ENCODE measurements at places on chromosomes 5 and 9.

GRCh38 chr5:147483961-147484707, 25.7 kb downstream of the DPYSL3 start:
- DNase-seq: no peak

DNA sequence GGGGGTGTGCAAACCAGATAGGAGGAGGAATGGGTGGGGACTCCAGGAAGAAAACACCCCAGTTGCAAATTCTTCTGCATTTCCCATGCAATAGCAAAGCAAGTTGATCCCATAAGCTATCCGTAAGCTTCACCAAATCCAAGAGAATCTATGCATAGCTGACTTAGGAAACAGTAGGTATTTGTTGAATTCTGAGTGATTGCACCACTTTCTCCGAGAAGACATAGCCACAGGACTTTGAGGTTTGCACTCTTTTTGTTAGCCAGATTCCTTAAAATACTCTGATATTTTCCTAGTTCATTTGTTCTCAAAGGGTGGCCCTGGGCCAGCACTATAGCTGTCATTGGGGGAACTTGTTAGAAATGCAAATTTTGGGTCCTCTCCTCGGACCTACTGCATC, 271.9 kb downstream of the SLIT3 start:
- no peak for DNase-seq

- DNase-seq: no peak
These were observed 29.1 kb upstream of the ANKRD31 start for GRCh38 chr5:75265731-75266130.

DNA sequence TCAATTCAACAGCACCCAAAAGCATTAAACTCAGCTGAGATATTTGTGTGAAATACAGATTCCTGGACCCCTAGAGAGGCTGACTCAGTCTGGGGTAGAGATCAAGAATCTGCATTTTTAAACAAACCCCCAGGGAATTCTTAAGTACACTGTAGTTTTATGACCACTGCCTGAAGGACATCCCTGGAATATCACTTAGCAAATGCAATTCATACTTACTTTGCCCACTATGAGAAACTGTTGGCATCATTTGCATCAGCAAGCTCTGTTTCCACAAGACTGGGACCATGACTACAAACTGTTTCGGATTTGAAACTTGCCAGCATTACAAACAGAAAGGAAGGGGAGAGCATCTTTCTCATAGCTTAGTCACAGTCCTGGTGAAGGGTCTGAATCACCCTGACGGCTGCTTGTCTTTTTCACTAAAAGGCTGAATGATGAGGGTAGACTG, 63.7 kb downstream of the MLLT3 start:
- no peak for DNase-seq

DNA sequence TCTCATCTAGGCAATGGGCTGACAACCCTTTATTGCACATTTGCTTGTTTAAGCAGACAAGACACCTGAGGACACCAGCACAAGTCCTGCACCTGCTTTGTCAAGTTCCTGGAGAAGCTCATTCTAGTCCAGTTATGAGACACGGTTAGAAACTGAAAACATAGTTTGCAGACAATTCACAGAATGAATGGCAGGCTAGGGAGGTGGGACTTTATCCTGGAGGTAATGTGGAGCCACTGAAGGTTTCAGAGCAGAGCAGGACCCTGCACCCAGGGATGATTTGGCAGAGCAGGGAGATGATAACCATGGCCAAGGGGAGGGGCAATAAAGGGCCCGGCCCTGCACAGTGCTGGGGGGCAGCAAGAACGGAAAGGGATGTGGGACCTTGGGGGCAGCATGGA, 50.7 kb upstream of the SLC25A51 start:
- no peak for DNase-seq

- DNase-seq: no peak
These were observed 372.6 kb upstream of the MPDZ start for GRCh38 chr9:13651969-13652663.

DNA sequence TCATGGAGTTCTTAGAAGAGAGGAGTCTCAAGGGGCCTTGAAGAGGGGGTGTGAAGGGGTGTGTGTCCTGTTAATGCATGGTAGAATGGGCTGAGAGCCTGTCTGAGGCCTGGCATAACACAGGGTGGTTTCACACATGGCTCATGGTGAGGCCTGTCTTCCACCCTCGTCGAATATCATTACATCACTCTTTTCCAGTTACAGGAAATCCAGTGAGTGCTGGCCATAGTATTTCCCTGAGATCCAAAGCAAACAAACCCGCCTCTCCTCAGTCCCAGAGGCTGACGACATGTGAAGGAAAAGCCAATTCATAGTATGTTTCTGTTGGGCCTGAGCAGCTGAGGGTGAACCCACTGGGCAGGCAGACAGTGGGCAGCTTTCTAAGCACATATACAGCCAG, 159.4 kb upstream of the NR3C1 start:
- no peak for DNase-seq

GRCh38 chr5:17277907-17278306, 60.5 kb downstream of the BASP1 start:
- DNase-seq: no peak

DNA sequence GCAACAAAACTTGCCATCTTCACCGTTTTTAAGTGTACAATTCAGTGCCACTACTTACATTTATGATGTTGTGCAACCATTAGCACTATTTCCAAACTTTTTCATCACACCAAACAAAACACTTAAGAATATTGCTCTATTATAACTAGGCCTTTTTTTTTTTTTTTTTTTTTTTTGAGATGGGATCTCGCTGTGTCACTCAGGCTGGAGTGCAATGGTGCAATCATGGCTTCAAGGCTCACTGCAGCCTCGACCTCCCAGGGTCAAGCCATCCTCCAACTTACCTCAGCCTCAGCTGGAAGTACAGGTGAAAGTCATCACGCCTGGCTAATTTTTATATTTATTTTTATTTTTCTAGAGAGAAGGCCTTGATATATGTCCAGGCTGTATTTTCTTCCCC, 22.3 kb upstream of the LMNB1 start:
- DNase-seq: no peak

- no peak for DNase-seq
These were observed 47.4 kb upstream of the IL12B start for GRCh38 chr5:159377653-159378052.

DNA sequence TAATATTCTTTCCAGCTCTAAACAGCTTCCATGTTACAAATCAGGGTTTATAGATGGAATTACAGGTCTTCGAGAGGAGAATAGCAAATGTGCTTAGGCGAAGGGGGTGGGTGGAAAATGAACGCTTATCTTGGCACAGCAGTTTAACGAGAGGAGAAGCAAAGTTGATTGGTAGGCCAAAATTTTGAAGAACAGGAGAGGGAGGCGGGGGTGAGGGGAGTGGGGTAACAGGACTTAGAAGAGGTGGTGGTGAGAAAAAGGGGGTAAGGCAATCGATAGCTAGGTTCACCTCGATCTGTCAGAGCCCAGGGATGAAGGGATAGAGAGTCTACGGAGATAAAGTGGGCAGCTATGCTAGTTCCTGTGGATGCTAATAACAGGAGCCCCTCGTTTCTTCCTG, 764 bp downstream of the ANKRA2 start:
- no peak for DNase-seq

- DNase-seq: no peak
These were observed 16.9 kb downstream of the C9orf85 start for GRCh38 chr9:71928376-71928775.

- DNase-seq: no peak
These were observed 3.3 kb downstream of the ENHO start for GRCh38 chr9:34519321-34520020.

DNA sequence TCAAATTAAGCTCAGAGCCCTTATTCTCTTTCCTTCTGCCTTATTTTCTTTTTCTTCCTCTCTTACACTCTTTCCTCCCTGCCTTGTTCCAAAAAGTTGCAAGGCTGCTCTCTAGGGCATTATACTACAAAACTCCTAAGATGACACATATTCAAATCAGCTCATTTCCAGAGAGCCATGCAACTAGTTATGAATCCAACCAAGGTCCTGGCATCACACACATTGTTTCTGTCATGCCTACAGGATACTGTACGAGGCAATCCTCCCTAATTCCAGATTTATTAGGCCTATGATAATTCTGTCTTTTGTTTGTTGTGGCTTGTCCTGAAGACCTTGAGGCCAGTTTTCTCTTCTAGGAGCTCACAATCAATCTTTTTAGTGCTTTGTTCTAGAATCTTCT, 87.0 kb upstream of the TBCA start:
- DNase-seq: no peak
